IMR-90 (cell line): ENCODE measurements at places on chromosomes 4 and X. TPM values are rescaled to one million over a fixed set of nuclear protein-coding genes. Genes with fewer than 3 reads are reported as not detected.

Gene KDM6A
- total RNA-seq, result 24.9 and 25.3 TPM in 2 replicates

Gene IRAK1
- total RNA-seq, result 31.9 and 33.3 TPM in 2 replicates

Gene PLAC1
- 0.28 and 0.36 TPM in 2 replicates for total RNA-seq

Gene DMRTC1
- not detected in 2 replicates for total RNA-seq

Gene ZCCHC18
- total RNA-seq, result 0.36 and 0.83 TPM in 2 replicates

Gene NLGN3
- 0.18 and 0.28 TPM in 2 replicates for total RNA-seq

Gene RIPPLY1
- total RNA-seq, result not detected in 2 replicates

Gene PROM1
- total RNA-seq, result not detected in 2 replicates

Gene APLN
- under 0.01 and 0.18 TPM in 2 replicates for total RNA-seq

Gene FAM184B
- 0.18 and 0.28 TPM in 2 replicates for total RNA-seq

Gene TMPRSS11A
- not detected in 2 replicates for total RNA-seq

Gene ADH1C
- not detected in 2 replicates for total RNA-seq

Gene SLITRK4
- total RNA-seq, result not detected in 2 replicates

Gene SPOCK3
- total RNA-seq, result not detected in 2 replicates

Gene MXRA5
- 1.1 TPM in 2 replicates for total RNA-seq

Gene GUF1
- 10.6 and 21.7 TPM in 2 replicates for total RNA-seq

Gene CTAG1B
- not detected in 2 replicates for total RNA-seq
